ENCODE measurements at places on chromosomes 2 and 18. TPM values are rescaled to one million over a fixed set of nuclear protein-coding genes. Genes with fewer than 3 reads are reported as not detected.
A peak's percentile ranks its signal among the peaks of the same experiment; 100 is the strongest.

The ACKR3 gene
- 15.1 TPM for total RNA-seq

GRCh38 chr2:118852605-118853128 lies 5.2 kb upstream of the EN1 start:
- H3K4me3 ChIP-seq, result no peak overlapping the region
- H3K27ac ChIP-seq, result no peak overlapping the region
- H3K4me1 ChIP-seq, result peaks cover 21% of the 10 kb centered on the region
- no peaks in the 10 kb centered on the region for H3K36me3 ChIP-seq

The TWIST2 gene
- 28.3 TPM for total RNA-seq

GRCh38 chr2:44840503-44840850 lies 101.0 kb upstream of the SIX3 start:
- no peaks in the 10 kb centered on the region for H3K27me3 ChIP-seq
- H3K36me3 ChIP-seq, result no peaks in the 10 kb centered on the region
- no peak for DNase-seq
- H3K4me3 ChIP-seq, result no peak overlapping the region

The MATN3 gene
- total RNA-seq, result not detected

DNA sequence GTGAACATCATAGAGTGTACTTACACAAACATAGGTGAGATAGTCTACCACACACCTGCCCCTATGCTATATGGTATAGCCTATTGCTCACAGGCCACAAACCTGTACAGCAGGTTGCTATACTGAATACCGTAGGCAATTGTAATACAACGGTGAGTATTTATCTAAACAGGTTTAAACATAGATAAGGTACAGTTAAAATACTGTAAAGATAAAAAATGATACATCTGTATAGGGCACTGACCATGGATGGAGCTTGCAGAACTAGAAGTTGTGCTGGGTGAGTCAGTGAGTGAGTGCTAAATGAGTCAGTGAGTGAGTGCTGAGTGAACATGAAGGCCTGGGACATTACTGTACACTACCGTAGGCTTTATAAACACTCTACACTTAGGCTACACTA lies 267.0 kb upstream of the HS6ST1 start:
- H3K27ac ChIP-seq, result no peak overlapping the region
- H3K36me3 ChIP-seq, result no peaks in the 10 kb centered on the region
- H3K27me3 ChIP-seq, result no peaks in the 10 kb centered on the region
- H3K4me1 ChIP-seq, result no peaks in the 10 kb centered on the region
- H3K4me3 ChIP-seq, result no peak overlapping the region
- DNase-seq, result no peak

The TEX44 gene
- not detected for total RNA-seq

The PMAIP1 gene
- total RNA-seq, result 8.3 TPM

The EHD3 gene
- 1.7 TPM for total RNA-seq

DNA sequence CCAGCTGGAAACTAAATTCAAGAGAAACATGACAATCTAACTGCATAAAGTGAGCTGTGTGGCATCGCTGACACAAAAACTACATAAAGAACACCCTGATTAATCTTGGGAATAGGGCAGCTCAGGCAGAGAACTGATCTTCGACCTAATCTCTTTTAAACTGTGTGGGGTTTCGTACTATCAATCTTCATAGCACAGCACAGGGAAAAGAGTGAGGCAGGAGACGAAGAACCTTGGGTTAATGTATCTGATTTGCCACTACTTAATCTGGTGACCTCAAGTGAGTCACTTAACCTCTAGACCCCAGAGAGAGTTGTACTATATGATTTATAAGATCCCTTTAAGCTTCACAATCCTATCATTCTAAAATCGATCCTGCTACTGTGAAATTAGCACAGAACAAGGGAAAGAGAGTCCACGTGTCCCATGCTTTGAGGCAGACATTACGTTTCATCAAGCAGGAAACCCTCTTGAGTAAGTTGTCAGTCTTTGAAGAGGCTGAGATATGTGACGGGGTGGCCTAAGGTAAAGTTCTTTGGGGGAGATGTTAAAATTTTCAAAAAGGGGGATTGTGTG lies 519.7 kb downstream of the SOCS6 start:
- H3K36me3 ChIP-seq, result no peaks in the 10 kb centered on the region
- DNase-seq, result no peak
- H3K27ac ChIP-seq, result no peak overlapping the region

- no peak overlapping the region for H3K27ac ChIP-seq
- no peak for DNase-seq
- H3K4me3 ChIP-seq, result no peak overlapping the region
- H3K27me3 ChIP-seq, result no peaks in the 10 kb centered on the region
- no peaks in the 10 kb centered on the region for H3K4me1 ChIP-seq
These were observed 1450.0 kb downstream of the LRP1B start for GRCh38 chr2:140680862-140681261.

The CNTNAP5 gene
- total RNA-seq, result not detected

- H3K27me3 ChIP-seq, result no peaks in the 10 kb centered on the region
- no peak overlapping the region for H3K27ac ChIP-seq
- no peak for DNase-seq
- H3K4me3 ChIP-seq, result no peak overlapping the region
- no peaks in the 10 kb centered on the region for H3K36me3 ChIP-seq
These were observed 51.1 kb upstream of the ZNF236 start for GRCh38 chr18:76771192-76771799.

GRCh38 chr2:209988010-209988409 lies 14.4 kb upstream of the RPE start:
- H3K4me1 ChIP-seq, result no peaks in the 10 kb centered on the region
- no peaks in the 10 kb centered on the region for H3K27me3 ChIP-seq
- no peak overlapping the region for H3K4me3 ChIP-seq

DNA sequence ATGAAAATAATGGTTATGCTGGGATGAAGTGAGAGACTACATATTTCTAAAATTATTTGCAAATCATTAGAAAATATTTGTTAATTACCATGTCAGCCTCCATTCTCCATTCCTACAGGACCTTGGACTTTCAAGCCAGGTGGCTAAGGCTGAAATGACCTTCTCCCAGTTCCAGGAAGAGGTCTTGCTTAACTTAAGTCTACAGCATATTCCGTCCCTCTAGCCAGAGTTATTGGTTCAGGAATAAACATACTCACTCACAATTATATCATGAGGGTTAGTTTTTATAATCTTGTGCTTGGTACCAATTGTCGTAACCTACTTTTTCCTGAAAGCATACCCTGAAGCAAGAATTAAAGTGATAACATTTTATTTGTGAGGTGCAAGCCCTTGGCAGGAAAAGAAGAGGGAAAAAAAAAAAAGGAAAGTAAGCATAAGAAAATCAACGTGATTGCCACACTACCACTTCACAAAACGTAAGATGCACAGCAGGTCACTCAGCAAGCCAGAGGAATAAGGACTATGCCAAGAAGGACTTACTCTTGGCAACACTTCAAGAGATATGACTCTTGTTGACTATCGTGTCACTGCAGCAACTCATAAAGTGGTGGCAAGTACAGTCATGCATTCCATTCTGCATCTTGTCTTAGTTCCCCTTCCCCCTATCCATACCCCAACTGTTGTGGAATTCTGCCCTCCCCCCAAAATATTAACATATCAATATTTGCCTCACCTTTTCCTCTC lies 479.1 kb downstream of the MBD2 start:
- peak; percentile 7 for DNase-seq
- H3K4me1 ChIP-seq, result no peaks in the 10 kb centered on the region
- no peak overlapping the region for H3K4me3 ChIP-seq
- no peaks in the 10 kb centered on the region for H3K36me3 ChIP-seq
- no peak overlapping the region for H3K27ac ChIP-seq

DNA sequence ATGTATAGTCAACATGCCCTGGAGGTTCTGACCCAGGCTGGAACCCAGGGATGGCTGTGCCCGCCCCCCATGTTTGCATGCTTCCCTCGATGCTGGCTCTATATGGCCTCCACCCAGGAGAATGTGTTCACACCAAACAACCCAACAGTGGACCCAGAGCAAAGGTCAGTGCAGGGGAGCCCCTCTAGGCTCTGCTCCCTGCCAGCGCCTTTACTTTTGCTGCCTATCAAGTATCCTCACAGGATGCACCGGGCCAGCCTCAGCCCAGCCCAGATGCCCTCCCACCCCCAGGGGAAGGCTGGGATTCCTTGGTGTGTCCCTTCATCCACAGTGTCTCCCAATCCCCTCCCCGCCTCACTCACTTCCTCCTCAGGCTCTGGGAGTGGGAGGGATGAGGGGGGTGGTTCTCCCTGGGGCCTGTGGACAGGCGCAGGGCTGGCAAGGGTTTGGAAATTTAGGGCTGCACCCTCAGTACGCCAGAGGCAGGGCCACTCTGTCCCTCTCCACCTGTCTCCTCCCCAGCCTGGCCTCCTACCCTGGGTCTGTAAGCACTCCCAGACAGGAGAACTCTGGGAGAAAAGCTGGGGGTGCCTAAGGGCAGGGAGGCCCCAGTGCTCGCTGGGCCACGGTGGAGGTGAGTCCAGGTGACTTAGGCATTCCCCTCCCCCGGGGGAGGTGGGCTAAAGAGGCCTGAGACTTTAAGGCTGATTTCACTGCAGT lies 2.3 kb downstream of the ATP6V1B1 start:
- peaks cover 71% of the 10 kb centered on the region for H3K27me3 ChIP-seq
- H3K27ac ChIP-seq, result no peak overlapping the region
- no peak overlapping the region for H3K4me3 ChIP-seq
- no peaks in the 10 kb centered on the region for H3K36me3 ChIP-seq
- no peaks in the 10 kb centered on the region for H3K4me1 ChIP-seq

DNA sequence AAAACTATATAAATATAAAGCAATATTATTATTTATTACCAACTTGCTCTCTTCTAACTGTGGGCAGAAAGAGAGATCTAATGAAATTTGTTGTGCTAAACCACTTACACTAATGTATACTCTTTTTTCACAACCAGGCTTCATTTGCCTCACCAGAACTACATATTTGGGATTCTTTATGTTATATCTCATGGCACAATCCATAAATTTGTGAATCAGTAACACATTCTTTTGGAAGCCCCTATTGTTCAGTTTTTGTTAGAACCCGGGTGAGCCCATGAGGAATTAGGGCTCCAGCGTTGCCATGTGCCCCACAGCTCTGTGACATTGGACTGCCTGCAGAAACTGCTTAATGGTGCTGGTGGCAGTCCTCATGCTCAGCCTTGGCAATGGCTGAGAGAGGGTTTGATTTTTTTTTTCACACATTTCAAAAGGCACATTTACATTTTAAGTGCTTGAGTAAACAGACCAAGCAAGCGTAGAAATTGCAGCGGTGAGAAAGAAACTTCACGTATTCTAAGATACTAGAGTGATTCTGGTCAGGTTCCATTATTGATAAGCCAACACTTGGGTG lies 15.3 kb downstream of the VIT start:
- H3K4me1 ChIP-seq, result no peaks in the 10 kb centered on the region
- DNase-seq, result no peak

DNA sequence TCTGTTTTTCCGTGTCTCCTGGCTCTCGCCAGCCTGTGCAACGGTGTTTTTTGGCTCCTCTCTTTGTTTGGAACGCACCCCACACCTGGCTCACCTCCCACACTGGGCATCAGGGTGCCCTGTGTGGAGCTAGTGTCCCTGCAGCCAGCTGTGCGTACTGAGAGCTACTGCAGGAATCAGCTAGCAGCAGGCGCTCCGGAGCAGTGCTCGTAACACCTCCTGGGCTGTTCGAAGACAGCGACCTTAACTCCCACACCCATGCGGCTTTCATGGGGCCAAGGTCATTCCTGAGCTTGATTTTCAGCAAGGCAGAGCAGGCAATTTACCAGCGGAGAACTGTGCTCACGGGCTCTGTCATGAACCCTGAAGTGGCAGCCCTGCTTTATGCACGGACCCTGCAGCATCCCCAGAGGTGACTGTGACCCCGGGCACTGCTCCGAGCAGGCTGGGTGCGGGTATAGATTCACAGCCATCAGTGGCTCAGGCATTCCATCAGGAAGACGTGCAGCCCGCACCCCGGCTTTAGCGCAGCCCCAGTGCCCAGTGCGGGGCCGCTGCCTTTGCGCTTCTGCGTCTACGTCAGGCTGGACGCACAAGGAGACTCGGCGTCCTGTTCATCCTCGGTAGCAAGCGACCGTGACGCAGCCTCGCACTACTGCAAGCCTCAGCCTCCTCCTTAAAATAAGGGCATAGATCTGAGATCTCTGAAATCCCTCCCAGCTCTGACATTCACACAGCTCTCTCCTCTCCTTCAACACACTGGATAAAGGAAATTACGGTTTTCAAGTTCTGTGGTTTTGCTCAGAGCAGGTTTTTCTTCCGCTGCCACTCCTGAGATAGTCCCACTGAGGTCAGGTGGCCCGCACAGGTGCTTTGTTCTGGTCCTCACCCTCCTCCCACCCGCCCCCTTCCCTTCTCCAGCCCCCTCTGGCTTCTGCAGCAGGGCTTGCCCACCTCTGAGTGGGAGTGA lies 58.2 kb downstream of the ADI1 start:
- H3K27me3 ChIP-seq, result no peaks in the 10 kb centered on the region
- no peak for DNase-seq
- peak overlapping the region; percentile 33 for H3K27ac ChIP-seq
- H3K4me3 ChIP-seq, result no peak overlapping the region

GRCh38 chr2:217642944-217643343 lies 359.9 kb downstream of the TNS1 start:
- no peaks in the 10 kb centered on the region for H3K36me3 ChIP-seq
- H3K4me1 ChIP-seq, result peaks cover 14% of the 10 kb centered on the region
- H3K27me3 ChIP-seq, result no peaks in the 10 kb centered on the region
- no peak for DNase-seq

DNA sequence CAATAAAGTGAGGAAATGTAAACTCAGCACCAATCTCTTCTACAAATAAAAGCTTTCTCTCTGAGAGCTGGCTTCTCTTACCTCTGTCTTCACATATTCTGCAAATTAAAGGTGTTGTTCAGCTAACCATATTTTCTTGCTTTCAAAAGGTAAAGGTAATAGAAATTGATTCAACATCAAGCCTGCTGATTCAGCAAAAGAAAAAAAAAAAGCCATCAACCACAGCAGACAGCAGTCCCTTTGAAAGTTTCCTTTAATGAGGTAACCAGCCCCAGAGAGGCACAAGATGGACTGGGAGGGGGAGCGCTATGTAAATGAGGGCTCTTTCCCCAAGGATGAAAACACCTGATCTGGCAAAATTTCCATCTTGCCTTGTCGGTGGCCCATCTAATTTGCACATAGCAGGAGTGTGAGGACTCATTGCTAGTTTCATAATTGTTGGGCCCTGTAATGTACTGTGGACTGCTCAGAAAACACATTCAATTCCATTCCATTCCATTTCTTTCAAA lies 154.9 kb upstream of the SOX11 start:
- DNase-seq, result no peak
- no peak overlapping the region for H3K27ac ChIP-seq
- no peaks in the 10 kb centered on the region for H3K36me3 ChIP-seq
- H3K27me3 ChIP-seq, result peaks cover 8% of the 10 kb centered on the region
